ENCODE measurements at places on chromosomes 1 and 21. TPM values are rescaled to one million over a fixed set of nuclear protein-coding genes. Genes with fewer than 3 reads are reported as not detected.

CAMK2N1 gene
- total RNA-seq = 9.9 TPM

PDC gene
- not detected for total RNA-seq

DDX20 gene
- total RNA-seq = 19.9 TPM

LHX8 gene
- 8.6 TPM for total RNA-seq

SLC22A15 gene
- total RNA-seq = 0.60 TPM

LINGO4 gene
- not detected for total RNA-seq

CNTN2 gene
- total RNA-seq = not detected

OR2M5 gene
- not detected for total RNA-seq

ADAMTSL4 gene
- 1.1 TPM for total RNA-seq

CFHR4 gene
- total RNA-seq = not detected

DEGS1 gene
- total RNA-seq = 158 TPM

SMIM11 gene
- total RNA-seq = 1.4 TPM

IFI16 gene
- 55.9 TPM for total RNA-seq

CD247 gene
- not detected for total RNA-seq

POU3F1 gene
- total RNA-seq = not detected

OR2T5 gene
- total RNA-seq = not detected

DDX59 gene
- total RNA-seq = 28.5 TPM

CDC14A gene
- 5.6 TPM for total RNA-seq

MYCL gene
- total RNA-seq = 0.12 TPM

C1orf185 gene
- not detected for total RNA-seq

APCS gene
- not detected for total RNA-seq

LDLRAD1 gene
- total RNA-seq = not detected

SPAG17 gene
- not detected for total RNA-seq

ASPM gene
- 119 TPM for total RNA-seq

ETV3L gene
- total RNA-seq = not detected

CATSPERE gene
- total RNA-seq = 0.29 TPM

Measured in RPMI7951 (cell line).